Cerebellum (tissue), 4 donors: ENCODE measurements at places on chromosomes 2 and 18.

- DNase-seq, result no peak
Observed at GRCh38 chr2:175931805-175932204, 70.3 kb downstream of the LNPK start.

DNA sequence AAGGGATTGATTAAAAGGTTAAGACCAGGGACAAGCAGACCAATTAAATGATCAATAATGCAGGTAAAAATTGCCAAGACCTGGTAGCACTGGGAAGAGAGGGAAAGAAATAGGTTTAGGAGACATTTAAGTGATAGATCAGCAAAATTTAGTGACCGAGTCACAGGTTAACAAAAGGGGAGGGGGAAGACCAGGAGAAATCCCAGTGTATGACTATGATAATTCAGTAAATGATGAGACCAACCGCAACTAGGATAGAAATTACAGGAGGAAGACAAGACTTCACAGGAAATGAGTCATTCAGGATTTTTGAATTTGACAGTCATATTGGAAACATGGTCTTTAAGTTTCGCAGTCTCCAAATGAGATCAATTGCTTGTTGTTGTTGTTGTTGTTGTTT lies 62.9 kb downstream of the COBLL1 start:
- DNase-seq, result no peak

- DNase-seq, result no peak
Observed at GRCh38 chr2:64930258-64930671, 58.9 kb upstream of the SLC1A4 start.

GRCh38 chr2:203737360-203737759 lies 30.9 kb downstream of the CD28 start:
- DNase-seq, result no peak

DNA sequence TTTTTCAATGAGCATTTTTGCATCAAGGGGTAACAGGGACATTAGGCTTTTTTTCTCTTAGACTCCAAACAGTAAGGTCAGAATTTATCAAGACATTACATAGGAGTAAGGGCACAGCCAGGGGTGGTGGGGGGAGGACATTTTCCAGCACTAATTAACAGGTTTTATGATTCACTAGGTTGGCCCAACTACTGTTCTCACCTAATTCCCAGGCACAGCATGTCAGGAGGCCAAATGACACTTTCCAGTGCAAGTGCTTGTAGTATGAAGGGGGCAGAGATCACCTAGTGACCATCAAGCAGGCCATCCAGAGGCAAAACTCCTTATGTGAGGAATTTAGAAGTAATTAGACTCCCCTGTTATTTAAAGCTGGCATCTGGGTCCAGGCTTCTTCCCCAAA lies 3.9 kb upstream of the MBD2 start:
- no peak for DNase-seq

DNA sequence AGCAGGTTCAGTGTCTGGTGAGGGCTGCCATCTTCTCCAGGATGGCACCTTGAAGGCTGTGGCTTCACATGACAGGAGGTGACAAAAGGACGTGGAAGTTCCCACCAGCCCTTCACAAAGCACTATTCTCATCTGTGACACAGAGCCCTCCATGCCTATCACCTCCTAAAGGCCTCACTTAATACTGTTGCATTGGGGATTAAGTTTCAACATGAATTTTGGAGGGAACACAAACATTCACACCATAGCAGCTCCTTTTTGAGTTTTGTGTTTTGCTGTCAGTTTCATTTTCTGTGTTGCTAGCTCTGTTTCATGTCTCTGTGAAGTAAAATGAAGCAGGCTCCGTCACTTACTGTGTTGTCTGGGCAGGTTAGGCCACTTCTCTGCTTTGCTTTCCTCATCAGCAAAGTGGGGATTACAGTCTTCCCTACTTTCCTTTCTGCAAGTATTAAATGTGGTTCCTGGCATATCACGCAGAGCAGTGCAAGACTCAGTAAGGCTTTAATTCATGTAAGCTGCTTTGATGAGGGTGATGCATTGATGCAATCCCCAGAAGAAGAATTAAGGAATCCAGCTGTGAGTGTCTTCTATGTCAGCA lies 31.6 kb downstream of the LIMS1 start:
- no peak for DNase-seq

DNA sequence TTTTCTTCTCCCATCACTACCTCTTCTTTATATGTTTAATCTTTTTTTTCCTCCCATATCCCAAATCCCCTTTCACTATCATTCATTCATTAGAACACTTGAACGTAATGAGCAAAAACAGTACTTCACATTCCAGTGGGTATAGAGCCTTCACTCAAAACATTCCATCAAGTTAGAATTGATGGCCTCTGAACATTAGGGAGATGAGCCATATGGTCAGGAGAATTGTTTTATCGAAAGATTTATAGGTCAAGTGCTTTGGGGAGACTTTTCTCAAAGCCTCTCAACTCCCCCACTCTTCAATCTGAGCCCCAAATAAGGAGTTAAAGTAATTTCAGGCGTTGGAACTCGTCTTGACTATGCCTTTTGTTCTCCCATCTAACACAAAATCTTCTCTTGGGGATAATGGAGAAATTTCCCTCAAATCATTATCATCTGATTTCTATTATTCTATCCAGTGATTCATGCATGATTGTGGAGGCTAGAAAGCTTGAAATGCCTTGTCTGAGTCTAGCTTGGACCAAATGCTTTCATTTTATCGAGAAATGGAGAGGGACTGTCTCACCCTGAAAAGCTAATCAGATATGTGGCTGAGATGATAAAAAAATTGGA lies 79.2 kb downstream of the KIAA2012 start:
- DNase-seq, result no peak

DNA sequence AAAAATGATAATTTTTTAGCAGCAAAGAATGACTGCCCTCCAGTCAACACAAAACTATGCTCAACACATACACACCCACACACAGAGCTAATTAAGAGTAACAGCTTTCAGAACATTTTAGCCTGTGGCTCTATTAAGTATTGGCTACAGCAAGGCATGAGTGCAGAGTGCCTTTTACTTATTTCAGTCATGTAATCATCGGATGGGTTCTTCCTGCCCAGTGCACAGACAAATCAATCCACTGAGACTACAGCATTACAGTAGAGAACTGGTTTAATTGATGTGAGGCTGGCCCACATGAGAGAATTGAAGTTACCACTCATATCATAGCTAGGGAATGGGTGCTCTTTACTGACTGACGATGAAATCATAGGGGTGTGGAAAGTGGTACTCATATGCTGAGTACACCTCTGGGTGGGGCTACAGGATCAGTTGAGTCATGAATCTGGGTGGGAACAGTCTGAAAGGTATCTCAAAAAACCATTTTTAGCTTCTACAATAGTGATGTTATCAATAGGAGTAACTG lies 241.0 kb downstream of the FSIP2 start:
- no peak for DNase-seq

- no peak for DNase-seq
Observed at GRCh38 chr2:122378521-122378920, 623.1 kb downstream of the TSN start.

DNA sequence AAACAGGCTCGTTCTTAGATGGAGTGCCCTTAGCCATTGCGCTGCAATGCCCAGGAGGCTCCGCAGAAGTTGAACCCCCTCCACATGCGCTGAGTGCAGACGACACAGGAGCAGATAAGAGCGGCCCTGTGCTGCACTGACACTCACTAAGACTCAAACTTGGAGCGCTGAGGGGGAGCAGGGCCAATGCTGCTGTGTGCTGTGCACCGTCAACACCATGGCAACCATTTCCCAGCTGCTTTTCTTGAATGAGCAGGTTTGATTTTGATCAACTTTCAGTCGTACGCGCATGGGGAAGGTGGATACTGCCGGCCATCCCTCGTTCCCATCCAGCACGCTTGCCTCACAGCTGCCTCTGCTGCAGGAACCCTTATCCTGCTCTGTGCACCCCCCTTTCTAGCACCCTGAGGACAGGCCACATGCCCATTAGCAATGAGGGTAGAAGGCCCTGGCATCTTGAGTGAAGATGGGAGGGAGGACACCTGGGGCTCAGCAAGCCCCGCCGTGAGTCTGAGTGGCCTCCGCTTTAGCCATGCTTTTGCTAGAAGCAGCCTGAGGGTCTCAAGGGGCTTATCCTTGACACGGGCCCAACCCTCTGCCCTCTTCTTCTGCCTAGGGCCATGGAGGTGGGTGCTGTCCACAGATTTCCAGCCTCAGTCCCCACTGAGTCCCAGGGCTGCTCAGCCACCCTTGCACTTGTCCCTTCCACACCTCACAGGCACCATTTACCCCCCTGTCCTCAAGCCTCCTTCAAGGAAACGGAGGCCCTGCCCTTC lies 271.9 kb downstream of the PHLPP1 start:
- DNase-seq, result no peak

GRCh38 chr2:218472988-218473387 lies 54.1 kb downstream of the VIL1 start:
- no peak for DNase-seq

DNA sequence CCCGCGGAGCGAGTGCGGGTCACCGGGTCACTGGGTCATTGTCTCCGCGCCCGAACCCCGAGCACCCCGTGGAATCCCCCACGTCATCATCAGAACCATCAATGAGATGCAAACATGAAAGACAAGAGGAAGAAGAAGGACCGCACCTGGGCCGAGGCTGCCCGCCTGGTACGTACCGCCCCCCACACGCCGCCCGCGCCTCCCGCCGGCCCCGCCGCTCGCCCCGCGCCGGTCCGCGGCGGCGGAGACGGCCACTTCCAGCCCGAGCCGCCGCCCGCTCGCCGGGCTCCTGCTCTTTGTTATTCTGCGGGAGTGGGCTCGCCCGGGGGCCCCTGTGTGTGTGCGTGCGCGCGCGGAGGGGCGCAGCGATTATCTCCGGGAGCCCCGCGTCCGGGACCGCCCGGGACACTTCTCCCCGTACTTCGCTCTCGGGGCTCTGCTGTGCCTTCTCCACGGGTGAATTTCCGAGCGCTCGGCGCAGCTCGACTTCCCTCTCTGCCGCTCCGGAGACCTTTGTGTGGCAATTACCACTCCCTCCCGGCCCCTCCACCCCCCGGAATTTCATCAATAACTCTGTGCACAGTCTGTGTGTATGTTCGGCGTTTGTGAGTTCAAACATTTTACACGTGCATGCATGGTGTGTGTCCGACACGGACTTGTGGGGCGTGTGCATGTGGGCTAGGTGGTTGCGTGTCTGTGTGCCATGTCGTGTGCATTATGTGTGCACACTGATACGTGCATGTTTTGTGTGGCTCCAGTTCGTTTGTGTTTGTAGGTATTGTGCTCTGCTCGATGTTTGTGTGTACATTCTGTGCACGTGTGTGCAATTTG lies 714 bp downstream of the ASXL3 start:
- DNase-seq, result peak; percentile 3

DNA sequence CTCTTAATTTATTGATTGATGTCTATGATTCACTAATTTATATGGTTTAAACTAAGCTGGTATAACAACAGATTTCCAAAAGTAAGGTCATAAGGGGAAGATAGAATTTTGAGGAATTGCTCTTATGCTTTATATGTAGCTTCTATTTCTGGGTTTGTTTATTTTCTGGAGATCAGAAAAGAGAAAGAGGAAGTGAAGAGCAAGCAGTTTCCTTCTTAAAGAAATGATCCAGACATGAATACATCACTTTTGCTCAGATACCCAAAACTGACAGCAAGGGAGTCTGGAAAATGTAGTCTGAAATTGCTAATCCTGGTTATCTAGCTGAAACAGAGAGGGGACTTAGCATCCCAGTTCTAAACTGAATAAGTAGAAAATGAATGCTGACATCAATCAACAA lies 912.5 kb upstream of the CRIM1 start:
- DNase-seq, result no peak

GRCh38 chr2:62797107-62797506 lies 91.6 kb downstream of the EHBP1 start:
- DNase-seq, result no peak

- DNase-seq, result no peak
Observed at GRCh38 chr2:9808334-9809063, 34.8 kb upstream of the TAF1B start.

GRCh38 chr2:67936969-67937368 lies 125.8 kb downstream of the C1D start:
- no peak for DNase-seq

- no peak for DNase-seq
Observed at GRCh38 chr2:68564426-68564825, 79.0 kb upstream of the PROKR1 start.
